ENCODE measurements at places on chromosomes 7 and 10.

GRCh38 chr7:12851142-12851541, 163.7 kb downstream of the ARL4A start:
- DNase-seq: no peak

GRCh38 chr10:90975096-90975495, 54.2 kb upstream of the ANKRD1 start:
- no peak for DNase-seq

DNA sequence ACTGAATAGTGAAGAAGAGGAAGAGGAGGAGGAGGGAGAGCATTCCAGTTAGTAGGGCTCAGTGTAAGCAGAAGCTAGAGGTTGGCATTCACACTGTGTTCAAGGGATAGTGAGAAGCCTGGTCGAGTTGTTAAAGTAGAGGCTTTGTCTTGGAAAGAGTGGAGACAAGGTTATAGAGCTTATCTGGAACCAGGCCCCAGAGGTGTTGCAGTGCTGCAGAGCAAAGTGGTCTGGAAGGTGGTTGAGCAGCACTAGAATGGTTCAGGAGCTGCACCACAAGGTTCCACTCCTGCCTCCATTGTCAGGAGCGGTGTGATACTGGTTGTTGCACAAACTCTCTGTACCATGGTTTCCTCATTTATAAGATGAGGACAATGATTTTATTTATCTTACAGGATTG, 8.8 kb upstream of the PCGF5 start:
- no peak for DNase-seq

GRCh38 chr7:8113184-8113583, 144.6 kb downstream of the GLCCI1 start:
- no peak for DNase-seq

DNA sequence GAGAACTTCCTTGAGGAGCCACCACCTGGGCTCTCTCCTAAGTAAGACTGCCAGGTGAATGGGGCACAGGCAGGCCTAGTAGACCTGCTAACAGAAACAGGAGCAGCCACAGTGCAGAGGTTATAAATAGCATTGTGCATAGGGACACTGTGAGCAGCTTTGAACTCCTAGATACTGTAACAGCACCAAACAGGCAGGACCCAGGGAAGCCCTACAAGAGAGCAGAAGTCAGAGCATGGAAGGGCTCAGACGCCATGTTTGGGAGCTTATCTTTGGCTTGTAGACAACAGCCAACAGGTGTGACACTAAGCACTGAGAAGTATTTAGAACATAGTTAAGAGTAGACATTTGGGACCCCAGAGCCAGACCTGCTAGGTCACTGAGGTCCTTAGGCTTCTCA, 14.5 kb downstream of the XRCC2 start:
- DNase-seq: no peak

- DNase-seq: peak; percentile 52
Measured at GRCh38 chr7:194252-195009, 2.1 kb downstream of the FAM20C start.

- peak; percentile 46 for DNase-seq
Measured at GRCh38 chr10:76974017-76974691, 663.5 kb downstream of the KCNMA1 start.
